ENCODE measurements at places on chromosomes 16 and 17. TPM values are rescaled to one million over a fixed set of nuclear protein-coding genes. Genes with fewer than 3 reads are reported as not detected.

The ZP2 gene
- not detected for total RNA-seq

The ASGR1 gene
- 1.5 TPM for total RNA-seq

DNA sequence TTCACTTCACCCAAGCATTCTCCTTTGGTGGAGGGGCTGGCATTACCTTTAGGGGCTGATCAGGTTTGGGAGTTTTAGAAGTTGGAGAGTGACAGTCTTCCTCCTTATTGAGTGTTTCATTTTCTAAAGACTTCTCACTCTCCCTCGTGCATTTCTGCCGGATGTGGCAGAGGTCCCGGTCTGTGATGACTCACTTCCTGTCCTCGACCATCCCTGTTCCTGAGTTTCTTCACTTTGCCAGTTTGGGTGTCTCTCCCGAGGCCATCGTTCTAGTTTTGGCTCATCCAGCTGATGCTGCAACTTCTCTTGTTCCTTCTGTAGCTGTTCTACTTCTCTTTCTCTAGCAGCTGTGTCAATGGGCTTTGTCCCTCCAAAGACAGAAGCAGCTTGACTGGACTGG, 104.3 kb downstream of the PHKB start:
- no peak for DNase-seq

DNA sequence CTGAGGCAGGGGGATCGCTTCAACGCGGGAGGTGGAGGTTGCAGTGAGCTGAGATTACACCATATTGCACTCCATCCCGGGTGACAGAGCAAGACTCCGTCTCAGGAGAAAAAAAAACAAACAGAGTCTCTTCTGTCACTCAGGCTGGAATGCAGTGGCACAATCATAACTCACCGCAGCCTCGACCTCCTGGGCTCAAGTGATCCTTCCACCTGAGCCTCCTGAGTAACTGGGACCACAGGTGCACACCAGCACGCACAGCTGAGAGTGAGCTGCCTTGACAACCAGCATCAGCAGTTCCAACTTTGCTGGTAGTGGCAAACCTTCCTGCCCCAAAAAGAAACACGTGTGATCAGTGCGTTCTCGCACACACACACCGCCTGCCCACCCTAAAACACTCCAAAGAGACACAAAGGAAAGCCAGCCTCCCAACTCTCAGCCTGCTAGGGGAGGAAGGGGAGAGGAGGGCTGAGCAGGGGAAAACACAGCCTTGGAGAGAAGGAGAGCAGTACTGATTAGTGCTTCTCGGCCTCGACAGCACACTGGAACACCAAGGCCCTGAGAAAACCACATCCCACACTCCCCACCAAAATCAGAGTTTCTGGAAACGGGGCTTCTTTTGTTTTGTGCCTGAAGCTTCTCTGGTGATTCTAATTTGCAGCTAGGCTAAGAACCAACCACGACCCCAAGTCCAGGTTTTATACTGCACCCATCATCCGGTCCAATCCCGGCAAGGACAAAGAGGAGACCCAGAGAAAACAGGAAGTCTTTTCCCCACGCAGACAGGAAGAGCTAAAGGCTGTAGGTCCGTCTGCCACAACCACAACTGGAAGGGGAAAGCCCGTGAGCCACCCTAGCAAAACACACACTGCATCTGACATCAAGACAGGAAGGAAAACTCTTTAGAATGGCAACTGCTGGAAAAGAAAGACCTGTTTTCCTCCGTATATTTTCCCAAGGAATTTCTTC, 28.8 kb downstream of the ZCCHC14 start:
- peak; percentile 83 for DNase-seq

DNA sequence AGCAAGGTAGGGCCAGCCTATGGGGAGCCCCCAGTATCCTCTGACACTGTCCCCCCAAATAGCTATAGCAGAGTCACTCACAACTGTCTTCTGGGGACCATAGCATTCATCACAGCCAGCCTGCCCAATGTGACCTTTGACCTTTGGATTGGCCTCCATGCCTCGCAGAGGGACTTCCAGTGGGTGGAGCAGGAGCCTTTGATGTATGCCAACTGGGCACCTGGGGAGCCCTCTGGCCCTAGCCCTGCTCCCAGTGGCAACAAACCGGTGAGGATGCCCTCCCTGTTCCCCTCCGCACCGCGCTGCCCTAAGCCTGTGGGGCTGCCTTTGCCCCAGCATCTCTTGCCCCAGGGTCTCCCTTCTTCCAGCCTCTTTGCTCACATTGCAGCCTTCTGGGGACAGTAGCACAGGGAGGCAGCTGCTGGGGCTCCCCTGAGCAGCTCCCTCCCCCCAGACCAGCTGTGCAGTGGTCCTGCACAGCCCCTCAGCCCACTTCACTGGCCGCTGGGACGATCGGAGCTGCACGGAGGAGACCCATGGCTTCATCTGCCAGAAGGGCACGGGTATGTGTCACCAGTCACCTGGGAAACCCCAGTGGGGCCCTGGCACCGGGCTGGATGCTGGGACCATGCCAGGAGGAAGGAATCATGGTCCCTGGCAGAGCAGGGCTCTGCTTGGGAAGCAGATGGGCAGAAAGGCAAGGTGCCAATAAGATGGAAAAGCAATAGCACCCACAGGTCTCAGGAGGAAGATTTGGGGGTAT, 61.1 kb downstream of the MRC2 start:
- no peak for DNase-seq

All from activated naive CD4-positive, alpha-beta T cell treated with anti-CD3 and anti-CD28 coated beads for 36 hours (primary cell).